ENCODE measurements at places on chromosomes 12 and 14. TPM values are rescaled to one million over a fixed set of nuclear protein-coding genes. Genes with fewer than 3 reads are reported as not detected.

GRCh38 chr12:96513681-96514080, 24.3 kb downstream of the CFAP54 start:
- DNase-seq = no peak

DNA sequence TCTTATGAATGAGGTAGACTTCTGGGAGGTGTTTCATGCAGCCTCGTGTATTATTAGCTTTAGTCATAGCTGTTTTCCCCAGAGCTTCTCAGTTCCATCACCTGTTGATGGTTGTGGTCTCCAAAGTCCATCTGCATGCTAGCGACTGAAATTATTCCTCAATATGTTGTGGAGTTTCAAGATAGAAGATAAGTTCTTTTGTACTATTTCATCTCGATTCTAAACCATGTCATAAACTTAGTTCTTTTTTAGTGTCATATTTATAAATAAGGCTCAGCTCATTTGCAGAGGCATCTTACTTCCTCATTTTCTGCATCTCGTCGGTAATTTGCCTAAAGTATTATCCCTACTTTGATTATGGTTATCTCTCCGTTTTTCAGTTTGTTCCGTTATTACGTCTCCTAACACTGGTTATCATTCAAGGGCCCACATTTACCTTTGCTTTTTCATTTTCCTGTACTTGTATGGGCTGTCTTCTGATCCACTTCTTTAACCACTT, 119.1 kb downstream of the ITPR2 start:
- DNase-seq = no peak

DNA sequence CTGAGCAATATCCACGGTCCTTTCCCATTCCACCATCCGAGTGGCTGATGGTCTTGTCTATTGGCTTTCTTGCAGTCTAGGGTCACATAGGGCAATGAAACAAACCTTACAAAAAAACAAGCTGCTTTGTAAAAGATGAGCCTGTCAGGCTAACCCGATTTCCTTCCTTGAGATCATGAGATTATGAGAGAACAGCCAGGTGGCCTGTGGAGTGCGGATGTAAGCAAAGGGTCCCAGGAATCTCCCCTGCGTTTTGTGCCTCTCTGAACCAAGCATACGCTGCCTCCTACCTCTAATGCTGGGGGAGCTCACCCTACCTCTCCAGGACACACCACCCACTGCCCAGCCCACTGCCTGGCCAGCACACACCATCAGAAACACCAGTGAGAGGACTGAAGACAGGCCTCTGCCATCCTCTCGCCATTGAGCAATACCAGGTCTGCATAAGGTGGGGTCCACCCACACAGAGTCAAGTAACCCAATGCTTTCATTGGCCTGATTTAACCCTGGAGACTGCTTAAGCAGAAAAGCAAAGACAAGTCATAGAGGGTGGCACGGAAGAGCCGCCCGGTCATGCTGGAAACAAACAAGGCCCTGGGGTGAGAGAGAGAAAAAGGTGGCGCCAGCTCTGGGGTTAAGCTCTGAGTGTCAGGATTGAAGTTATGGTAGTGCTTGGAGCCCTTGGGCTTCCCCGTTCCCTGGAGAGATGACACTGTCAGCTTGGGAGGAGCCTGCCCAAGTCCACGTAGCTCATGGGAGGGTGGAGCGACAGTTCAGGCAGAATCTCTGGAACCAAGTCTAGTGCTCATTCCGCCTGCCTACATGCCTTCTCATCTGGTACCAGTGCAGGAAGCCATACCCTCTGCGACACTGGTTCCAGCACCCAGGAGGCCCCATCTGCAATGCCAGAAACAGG, 46.6 kb downstream of the CALM1 start:
- no peak for DNase-seq

DNA sequence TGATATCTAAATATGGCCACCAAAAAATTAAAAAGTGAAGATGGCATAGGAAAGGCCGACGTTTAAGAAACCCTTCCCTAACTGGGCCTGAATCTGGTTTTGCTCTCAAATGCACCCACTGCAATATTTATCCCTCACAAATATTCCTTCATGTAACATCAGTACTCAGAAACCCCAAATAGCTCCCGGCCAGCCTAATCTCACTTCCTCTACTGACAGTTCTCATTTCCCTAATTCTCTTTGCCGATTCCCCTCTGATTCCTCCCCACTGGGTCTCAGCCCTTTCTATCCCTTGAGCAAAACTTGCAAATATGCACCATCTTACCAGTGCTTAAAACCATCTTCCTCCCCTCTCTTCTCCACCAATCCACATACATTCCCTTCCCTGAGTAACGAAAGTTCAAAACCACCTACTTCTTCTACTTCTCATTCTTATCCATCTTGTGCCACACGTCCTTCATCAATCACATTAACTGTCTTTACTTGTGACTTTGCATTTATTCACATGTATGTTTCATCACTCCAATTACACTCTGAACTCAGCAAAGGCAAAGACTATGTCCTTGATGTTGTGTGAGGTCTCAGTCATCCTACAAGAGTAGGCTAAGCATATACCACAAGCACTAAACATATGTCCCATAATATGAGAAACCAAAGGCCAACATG, 23.1 kb downstream of the KCNK10 start:
- no peak for DNase-seq

GRCh38 chr14:54114941-54115340, 158.3 kb upstream of the BMP4 start:
- no peak for DNase-seq

DNA sequence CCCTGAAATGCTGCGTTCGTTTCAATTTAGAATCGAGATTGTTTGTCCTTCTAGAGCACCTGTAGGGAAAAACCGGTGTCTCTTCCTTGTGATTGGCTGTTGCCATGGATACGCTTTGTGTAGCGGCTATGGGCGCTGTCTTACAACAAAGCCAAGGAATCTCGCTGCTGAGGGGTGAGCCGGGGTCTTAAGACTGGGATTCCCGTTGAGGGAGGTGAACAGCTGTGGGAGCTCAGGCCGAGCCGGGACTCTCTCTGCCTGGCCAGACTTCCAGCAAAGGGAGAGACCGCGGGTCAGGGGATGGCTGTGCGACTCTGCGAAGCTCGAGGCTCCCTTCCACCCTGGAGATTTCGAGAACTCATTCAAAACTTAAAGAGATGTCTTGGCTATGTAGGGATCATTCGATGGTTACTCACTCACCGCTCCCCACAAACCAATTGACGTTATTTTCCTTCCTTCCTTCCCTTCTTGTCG, at the start of the genes LRRIQ1 and TSPAN19:
TSS of gene LRRIQ1 (plus strand) at position 118 of the 474 bp plus-strand sequence. CDS start 1,826 bp downstream, outside the sequence.
TSS of gene TSPAN19 (minus strand) at position 44 of the 474 bp plus-strand sequence. CDS start 6,331 bp downstream, outside the sequence.
- peak; percentile 71 for DNase-seq

The P2RX7 gene
- 0.65 TPM for total RNA-seq

The KRT83 gene
- total RNA-seq = not detected

The FOXG1 gene
- total RNA-seq = not detected

The COQ10A gene
- 86.8 TPM for total RNA-seq

Measured in cardiac septum (tissue), 1 donor.